Right renal cortex interstitium (tissue), 3 donors: ENCODE measurements at places on chromosomes 1 and 21.

DNA sequence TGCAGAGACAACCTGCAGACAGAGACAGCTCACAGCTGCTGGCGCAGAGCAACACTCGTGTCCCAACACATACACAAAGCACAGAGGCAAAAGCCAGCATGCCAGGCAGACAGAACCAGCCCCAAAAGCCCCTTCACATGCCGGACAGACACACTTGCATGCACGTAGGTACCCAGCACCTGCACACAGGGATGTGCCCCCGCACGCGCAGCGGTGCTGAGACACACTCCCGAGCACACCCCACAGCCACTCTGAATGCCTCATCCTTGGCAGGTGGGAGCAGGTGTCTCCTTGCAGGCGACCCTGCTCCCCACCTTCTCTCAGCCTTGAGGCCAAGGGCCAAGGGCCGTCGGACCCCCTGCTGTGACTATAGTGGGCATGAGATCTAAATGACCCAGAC is 41.2 kb upstream of the ZC3H12A start:
- no peak for DNase-seq

DNA sequence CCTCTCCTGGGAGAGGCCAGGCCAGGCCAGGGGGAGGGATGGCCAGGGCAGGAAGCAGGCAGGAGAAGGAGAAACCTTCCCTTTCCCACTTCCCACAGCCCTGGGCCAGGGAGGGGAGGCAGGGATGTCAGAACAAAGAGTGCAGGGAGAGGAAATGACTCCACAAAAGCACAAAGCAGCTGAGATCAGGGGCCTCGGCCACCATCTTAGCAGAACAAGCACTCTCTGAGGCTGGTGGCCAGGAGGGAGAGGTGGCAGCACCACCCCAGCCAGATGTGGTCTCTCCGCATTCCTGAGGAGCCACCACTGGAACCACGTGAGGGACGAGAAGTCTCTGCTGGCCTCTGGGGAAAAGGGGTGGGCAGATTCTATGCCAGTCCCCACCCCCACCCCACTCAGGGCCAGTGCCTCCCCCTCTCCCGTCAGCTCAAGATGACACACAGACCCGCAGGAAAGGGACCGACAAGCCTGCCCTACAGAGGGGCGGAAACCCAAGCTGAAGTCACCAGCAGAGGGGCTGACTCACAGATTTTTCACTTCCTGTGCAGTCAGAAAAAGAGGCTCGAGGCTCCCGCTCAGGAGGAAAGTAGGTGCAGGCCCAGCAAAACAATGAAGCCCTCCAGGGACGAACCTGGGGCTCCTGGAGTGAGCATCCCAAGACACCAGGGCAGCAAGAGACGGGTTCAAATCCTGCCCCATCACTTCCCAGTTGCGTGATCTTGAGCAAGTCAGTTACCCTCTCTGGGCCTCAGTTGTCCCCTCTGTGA is 24.1 kb upstream of the ALDH4A1 start:
- no peak for DNase-seq

DNA sequence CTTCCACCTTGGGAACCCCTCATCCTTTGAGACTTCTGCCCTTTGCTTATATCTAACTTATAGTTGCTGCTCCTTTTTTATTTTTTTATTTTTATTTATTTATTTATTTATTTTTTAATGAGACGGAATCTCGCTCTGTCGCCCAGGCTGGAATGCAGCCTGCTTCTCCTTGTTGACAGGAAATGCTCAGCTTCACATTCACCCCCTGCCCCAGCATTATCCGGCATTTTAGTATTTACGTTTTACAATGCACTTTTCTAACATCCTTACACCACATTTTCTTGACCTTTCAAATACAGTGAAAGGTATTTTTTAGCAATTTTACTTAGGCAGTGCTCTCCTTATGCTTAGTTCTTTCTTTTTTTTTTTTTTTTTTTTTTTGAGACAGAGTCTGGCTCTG is 14.9 kb downstream of the CXADR start:
- no peak for DNase-seq

DNA sequence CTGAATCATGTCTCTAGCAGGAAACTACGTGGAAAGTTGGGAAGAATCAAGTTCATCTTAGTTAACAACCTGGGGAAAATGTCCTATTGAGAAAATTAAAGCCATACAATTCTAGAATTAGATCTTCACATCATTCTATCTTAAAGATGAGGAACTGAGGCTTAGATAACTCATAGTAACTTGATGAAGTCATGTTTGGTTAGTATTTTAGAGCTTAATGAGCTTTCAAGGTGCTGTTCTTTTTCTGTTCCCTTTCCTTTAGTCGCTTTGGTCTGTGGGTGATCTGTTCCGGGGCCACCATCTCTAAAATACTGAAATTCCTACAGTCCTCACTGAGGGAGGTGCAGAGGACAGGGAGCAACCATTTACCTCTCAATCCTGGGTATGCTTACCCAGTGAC is 4.3 kb upstream of the GLUL start:
- DNase-seq = no peak

DNA sequence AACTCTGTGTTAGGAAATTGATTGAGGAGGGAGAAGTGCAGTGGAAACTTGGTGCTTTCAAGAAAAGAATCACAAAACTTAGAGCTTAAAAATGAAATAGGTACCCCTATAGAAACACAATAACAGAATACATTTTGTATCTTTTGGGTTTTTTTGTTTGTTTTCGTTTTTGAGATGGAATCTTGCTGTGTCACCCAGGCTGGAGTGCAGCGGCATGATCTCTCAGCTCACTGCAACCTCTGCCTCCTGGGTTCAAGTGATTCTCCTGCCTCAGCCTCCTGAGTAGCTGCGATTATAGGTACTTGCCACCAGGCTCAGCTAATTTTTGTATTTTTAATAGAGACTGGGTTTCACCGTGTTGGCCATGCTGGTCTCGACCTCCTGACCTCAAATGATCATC is 51.5 kb upstream of the RAVER2 start:
- DNase-seq = no peak

DNA sequence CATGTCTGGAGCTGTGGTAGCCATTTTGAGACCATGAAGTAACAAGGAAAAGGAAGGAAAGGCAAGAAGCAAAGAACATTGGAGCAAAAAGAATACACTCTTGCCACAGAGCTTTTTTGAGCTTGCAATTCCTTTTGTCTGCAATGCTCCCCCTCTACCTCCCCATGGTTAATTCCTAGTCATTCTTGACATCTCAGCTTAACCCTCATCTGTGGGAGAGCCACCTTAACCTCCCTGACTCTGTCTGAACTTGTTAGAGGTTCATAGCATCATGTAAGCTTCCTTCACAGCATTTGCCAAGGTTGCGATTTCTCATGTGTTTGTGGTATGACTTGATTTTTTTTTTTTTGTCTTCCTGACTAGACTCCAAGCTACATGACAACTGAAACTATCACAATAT is 564.1 kb upstream of the PLXNA2 start:
- no peak for DNase-seq

GRCh38 chr1:109438798-109439297 is 12.6 kb upstream of the PSMA5 start:
- no peak for DNase-seq

- no peak for DNase-seq
Measured at GRCh38 chr1:216587715-216588114, 135.5 kb downstream of the ESRRG start.

DNA sequence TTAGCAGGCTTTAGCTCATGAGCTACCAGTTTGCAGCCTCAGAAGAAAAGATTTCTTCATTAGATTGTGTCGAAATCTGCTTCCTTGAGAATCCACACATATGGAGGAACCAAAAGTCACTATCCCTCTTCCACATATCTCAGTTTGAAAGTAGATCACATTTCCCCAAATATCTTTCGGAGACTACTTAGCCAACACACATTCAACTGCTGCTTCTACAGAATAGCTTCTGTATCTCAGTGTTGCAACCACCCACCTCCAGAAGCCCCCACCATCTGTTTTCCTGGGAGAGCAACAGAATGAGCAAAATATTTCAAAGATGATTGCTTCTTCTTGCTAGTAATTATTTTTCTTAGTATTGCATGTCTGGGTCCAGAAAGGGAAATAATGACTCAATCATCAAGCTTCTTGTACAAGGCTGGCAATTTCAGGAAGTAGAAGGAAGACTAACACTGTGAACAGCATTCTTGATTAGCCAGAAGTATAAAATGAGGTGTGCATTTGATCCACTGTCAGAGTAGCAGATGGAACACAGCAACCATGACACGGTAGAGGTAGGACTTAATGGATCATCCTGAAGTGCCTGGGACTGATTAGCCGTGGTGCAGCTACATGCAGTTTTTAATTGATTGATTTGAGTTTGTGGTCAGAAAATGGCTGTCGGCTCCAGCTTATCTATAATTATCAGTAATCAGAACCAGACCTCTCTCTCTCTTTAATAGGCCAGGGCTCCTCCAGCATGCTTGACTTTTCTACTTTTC is 24.9 kb downstream of the ZC3H11B start:
- DNase-seq = no peak

DNA sequence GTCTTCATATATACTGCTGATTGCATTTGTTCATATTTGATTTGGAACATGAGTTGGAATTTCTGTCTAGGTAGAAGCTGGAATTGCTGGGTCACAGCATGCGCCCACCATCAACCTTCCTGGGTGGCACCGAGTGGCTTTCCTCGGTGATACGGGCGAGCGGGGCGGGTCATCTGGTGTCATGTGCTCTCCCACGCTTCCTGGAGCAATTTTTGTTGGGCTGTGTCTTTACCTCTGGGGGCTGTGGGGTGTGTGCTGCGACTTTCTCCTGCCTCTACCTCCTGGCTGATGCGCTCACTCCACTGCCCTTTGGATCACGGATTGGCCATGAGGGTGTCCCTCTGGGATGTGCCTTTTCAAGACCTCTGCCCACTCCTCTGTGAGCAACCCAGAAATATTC is 108.7 kb upstream of the COL6A1 start:
- no peak for DNase-seq

- no peak for DNase-seq
Measured at GRCh38 chr1:228904222-228904621, 168.9 kb downstream of the RHOU start.

DNA sequence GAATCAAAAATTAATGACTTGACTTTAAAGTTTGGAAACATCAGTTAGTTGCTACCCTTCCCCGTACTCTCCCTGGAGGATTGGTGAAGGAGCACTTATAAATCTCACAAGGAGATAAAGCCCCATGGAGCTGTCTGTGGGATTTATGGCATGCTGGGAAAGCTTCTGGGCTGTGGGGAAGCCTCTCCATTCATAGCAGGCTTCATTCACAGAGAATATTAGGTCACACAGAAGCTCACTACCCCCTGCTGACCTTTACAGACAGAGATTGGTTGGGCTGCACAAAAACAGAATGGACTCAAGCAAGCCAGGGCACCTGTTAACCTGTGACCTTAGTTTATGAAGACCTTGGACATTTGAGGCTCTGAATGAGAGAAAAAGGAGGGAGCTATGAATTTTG is 32.1 kb downstream of the RGL1 start:
- DNase-seq = no peak

- DNase-seq = no peak
Measured at GRCh38 chr1:87603626-87604025, 274.9 kb downstream of the LMO4 start.

DNA sequence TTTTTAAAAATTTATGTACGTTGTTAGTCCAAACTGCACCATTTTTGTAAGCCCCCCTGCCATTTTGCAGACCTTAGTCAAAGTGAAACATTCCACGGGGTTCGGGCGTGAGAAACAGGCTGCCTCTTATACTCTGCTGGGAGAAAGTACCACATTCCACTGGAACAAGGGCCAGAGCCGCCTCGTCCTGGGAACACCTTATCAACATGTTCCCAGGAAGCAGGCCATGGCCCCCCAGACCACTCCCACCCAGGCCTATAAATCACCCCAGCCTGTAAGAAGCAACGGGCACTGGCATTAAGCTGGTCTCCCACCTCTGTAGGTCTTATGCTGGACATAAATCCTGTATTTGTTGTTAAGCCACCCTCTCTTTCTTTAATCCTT is 854 bp upstream of the ZRANB2 start:
- DNase-seq = no peak

- DNase-seq = no peak
Measured at GRCh38 chr1:91635763-91636162, 135.1 kb downstream of the CDC7 start.

DNA sequence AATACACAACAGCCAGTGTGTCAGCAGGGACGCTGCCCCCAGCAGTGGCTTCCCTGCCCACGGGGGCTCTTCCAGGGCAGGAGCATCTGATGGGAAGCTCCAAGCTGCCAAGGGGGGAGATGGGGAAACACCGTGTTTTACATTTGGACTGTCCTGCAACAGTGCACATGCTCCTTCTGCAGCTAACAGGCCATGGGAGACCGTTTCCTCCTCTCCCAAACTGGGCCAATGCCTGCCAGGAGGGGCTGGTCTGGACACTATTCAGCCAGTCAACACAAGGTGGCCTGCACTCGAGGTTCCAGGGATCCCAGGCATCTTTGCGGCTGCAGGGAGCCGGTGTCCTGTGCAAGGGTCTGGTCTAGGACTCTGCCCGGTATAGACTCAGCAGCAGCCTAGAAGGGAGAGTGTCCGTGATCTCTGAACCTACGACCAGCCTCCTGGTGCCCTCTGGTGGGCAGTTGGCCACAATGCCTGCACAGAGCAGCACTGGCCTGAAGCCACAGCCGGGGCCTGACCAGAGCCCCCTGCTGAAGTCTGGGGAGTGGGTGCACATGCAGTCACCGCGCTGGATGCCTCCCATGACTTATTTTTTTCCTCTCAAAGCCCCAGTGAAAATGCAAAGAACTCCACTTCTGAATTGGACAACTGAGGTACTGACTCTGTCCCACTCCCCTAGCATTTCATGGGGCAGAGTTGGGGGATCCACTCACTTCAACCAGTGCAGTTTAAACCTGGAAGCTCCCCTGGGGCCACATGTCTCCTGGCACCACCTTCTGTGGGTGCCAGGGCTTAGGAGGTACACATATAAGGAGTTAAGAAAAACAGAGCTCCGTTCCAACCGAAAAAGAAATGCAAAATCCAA is 33.3 kb downstream of the RCC2 start:
- peak; percentile 42 for DNase-seq

- no peak for DNase-seq
Measured at GRCh38 chr21:42289926-42290325, 25.3 kb downstream of the TFF3 start.

DNA sequence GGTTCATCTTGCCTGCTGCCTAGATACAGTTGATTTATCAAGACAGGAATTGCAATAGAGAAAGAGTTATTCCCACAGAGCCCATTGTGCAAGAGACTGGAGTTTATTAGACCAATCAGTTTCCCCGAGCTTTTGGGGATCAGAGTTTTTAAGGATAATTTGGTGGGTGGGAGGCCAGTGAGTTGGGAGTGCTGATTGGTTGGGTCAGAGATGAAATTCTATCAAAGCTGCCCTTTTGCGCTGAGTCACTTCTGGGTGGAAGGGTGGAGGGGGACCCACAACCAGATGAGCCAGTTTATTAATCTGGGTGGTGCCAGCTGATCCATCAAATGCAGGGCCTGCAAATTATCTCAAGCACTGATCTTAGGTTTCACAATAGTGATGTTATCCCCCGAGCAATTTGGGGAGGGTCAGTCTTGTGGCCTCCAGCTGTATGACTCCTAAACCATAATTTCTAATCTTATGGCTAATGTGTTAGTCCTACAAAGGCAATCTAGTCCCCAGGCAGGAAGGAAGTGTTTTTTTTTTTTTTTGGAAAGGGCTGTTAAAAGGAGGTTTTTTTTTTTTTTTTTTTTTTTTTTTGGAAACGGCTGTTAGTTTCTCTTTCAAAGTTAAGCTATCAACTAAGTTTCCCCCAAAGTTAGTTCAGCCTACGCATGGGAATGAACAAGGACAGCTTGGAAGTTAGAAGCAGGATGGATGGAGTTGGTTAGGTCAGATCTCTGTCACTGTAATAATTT is 7.4 kb downstream of the SLC16A4 start:
- no peak for DNase-seq

- DNase-seq = no peak
Measured at GRCh38 chr21:44751799-44752636, 40.6 kb upstream of the TSPEAR start.

- DNase-seq = no peak
Measured at GRCh38 chr21:33817663-33818451, 97.7 kb downstream of the ATP5PO start.
